Endothelial cell of umbilical vein (primary cell): ENCODE measurements at places on chromosomes 2 and 18. TPM values are rescaled to one million over a fixed set of nuclear protein-coding genes. Genes with fewer than 3 reads are reported as not detected.

Gene ALK
- total RNA-seq, result not detected in 2 replicates

Gene RAB1A
- total RNA-seq, result 170 and 176 TPM in 2 replicates

Gene CXCR1
- total RNA-seq, result not detected in 2 replicates

Gene GPR35
- total RNA-seq, result 0.25 and 0.33 TPM in 2 replicates

Gene LCT
- 0.07 TPM in 1 of 2 replicates, not detected in the other for total RNA-seq

Gene ZNF892
- total RNA-seq, result 3.7 and 3.8 TPM in 2 replicates

Gene KLHL30
- not detected in 2 replicates for total RNA-seq

Gene TEKT4
- total RNA-seq, result not detected in 2 replicates

Gene SP9
- total RNA-seq, result not detected in 2 replicates

Gene EML6
- total RNA-seq, result 1.3 and 2.1 TPM in 2 replicates

Gene PARD3B
- total RNA-seq, result 17.7 and 30.9 TPM in 2 replicates

Gene MDH1B
- 0.51 TPM in 1 of 2 replicates, not detected in the other for total RNA-seq

Gene VWC2L
- not detected in 2 replicates for total RNA-seq

Gene SH2D6
- total RNA-seq, result 0.39 and 0.53 TPM in 2 replicates

Gene LHCGR
- not detected in 2 replicates for total RNA-seq

Gene DCC
- not detected in 2 replicates for total RNA-seq

Gene UGT1A10
- not detected in 2 replicates for total RNA-seq

Gene ASXL2
- 30.6 and 33.8 TPM in 2 replicates for total RNA-seq

Gene BOLL
- not detected in 2 replicates for total RNA-seq

Gene PUM2
- 79.2 and 83.7 TPM in 2 replicates for total RNA-seq

Gene PLGLB2
- total RNA-seq, result 1.3 and 2.1 TPM in 2 replicates

Gene FAP
- total RNA-seq, result 2.0 TPM in 1 of 2 replicates, not detected in the other

Gene ACVR1C
- not detected in 2 replicates for total RNA-seq

Gene ABCB11
- total RNA-seq, result 0.44 and 0.58 TPM in 2 replicates

Gene NFU1
- total RNA-seq, result 47.9 and 49.7 TPM in 2 replicates

Gene TGOLN2
- total RNA-seq, result 119 and 140 TPM in 2 replicates

Gene KLHL29
- total RNA-seq, result 10.6 and 12.7 TPM in 2 replicates

Gene CYS1
- 0.25 TPM in 1 of 2 replicates, not detected in the other for total RNA-seq
